ENCODE measurements at places on chromosomes 12 and 14. TPM values are rescaled to one million over a fixed set of nuclear protein-coding genes. Genes with fewer than 3 reads are reported as not detected.

Gene CCDC85C
- 28.2 TPM for total RNA-seq

Gene DPPA3
- not detected for total RNA-seq

Gene EML5
- total RNA-seq: 0.13 TPM

Gene BORCS5
- 5.2 TPM for total RNA-seq

Gene PGF
- 92.6 TPM for total RNA-seq

Gene FAM90A1
- not detected for total RNA-seq

Gene MGAT4C
- not detected for total RNA-seq

Gene P2RX2
- not detected for total RNA-seq

Gene SBNO1
- total RNA-seq: 17.2 TPM

Gene DCAF5
- 8.7 TPM for total RNA-seq

Gene TC2N
- total RNA-seq: 1.0 TPM

Gene SYT1
- 6.2 TPM for total RNA-seq

Gene INHBC
- not detected for total RNA-seq

Gene SERPINA12
- total RNA-seq: not detected

Gene SLC39A5
- total RNA-seq: not detected

Gene CFAP54
- 4.2 TPM for total RNA-seq

Gene NT5DC3
- total RNA-seq: 3.5 TPM

Gene KRT73
- not detected for total RNA-seq

Gene FOXN4
- not detected for total RNA-seq

Gene OSGEP
- 44.6 TPM for total RNA-seq

Gene LPAR5
- not detected for total RNA-seq

Gene NR2C1
- total RNA-seq: 24.9 TPM

Gene OAS1
- 46.4 TPM for total RNA-seq

Gene SLC5A8
- total RNA-seq: not detected

Gene CIROP
- total RNA-seq: not detected

Gene APOF
- total RNA-seq: not detected

Gene NOC4L
- total RNA-seq: 27.4 TPM

Gene OTOGL
- 0.10 TPM for total RNA-seq

Gene TBX5
- total RNA-seq: not detected

Gene GALNT9
- 2.1 TPM for total RNA-seq

Gene FBLN5
- total RNA-seq: 0.15 TPM

Gene PTMS
- total RNA-seq: 164 TPM

Gene SRRM4
- total RNA-seq: not detected

Gene KRT6C
- not detected for total RNA-seq

Gene HOXC9
- not detected for total RNA-seq

Gene ART4
- 2.7 TPM for total RNA-seq

Gene RD3L
- not detected for total RNA-seq

Gene AICDA
- total RNA-seq: not detected

Gene RNF212B
- not detected for total RNA-seq

Gene LBHD2
- total RNA-seq: not detected

Gene CD27
- total RNA-seq: not detected

Gene REM2
- total RNA-seq: 0.27 TPM

Gene KLHL28
- total RNA-seq: 3.0 TPM

Gene BHLHE41
- 4.4 TPM for total RNA-seq

Gene HOTAIR
- total RNA-seq: not detected

Gene PPP1R1A
- not detected for total RNA-seq

Gene CNTN1
- not detected for total RNA-seq

Gene SLC7A8
- total RNA-seq: not detected

Gene MYH6
- 0.05 TPM for total RNA-seq

Gene MYL2
- 5.0 TPM for total RNA-seq

Gene AKAP3
- 1.3 TPM for total RNA-seq

Gene TBX3
- 32.1 TPM for total RNA-seq

Gene PTPN21
- total RNA-seq: 4.9 TPM

Gene COX8C
- total RNA-seq: not detected

Gene KICS2
- total RNA-seq: 6.1 TPM

Gene FGF23
- not detected for total RNA-seq

Gene FKBP4
- 42.8 TPM for total RNA-seq

Gene PTPN6
- 1.2 TPM for total RNA-seq

Gene LRTM2
- not detected for total RNA-seq

Gene AQP6
- total RNA-seq: not detected
